ENCODE measurements at places on chromosomes 3 and 15.

DNA sequence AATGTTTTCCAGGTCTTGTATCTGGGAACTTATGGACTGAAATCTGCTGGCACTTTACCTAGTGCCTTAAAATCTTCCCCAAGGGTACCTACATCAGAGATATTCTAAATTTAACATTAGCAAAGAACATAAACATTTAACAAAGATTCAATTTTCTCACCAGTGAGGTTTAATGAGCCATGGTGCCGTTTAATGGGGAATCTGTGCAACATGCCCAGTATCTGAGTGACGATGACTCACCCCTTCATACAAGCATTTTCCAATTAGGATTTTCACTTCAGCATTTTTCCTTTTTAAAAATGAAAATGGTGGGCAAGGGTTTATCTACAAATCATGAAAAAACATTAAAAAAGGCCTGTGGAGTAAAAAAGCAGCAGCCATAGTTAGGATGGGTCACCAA lies 189.4 kb downstream of the SLC9A9 start:
- no peak for DNase-seq

GRCh38 chr15:25090073-25090733 lies 135.4 kb downstream of the SNRPN start:
- DNase-seq: no peak

DNA sequence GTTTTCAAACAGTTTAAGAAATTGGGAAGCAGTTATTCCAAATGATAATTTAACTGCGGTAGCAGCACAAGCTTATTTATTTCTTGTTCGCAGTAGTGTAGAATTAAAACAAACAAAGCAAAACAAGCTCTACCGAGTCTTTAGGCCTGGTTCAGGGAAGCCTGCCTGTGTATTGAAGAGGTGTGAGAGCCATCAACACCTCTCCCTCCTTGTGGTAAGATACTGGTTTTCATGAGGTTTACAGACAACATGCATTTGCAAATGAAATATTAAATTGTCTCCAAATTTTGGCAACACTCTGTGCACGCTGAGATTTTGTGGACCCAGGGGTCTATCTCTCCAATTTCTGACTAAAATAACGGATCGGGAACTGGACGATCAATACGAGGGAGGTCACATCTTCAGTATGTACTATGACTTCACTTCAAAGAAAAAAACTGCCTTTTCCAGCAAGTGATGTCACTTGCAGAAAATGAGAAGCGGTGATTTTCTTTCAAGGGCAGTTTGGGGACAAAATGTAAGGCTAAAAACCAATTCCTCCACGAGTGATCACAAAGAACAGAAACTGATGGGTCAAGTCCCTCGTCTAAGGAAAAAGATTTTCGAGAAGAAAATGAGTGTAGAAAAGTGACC lies 721 bp downstream of the ATR start:
- no peak for DNase-seq

DNA sequence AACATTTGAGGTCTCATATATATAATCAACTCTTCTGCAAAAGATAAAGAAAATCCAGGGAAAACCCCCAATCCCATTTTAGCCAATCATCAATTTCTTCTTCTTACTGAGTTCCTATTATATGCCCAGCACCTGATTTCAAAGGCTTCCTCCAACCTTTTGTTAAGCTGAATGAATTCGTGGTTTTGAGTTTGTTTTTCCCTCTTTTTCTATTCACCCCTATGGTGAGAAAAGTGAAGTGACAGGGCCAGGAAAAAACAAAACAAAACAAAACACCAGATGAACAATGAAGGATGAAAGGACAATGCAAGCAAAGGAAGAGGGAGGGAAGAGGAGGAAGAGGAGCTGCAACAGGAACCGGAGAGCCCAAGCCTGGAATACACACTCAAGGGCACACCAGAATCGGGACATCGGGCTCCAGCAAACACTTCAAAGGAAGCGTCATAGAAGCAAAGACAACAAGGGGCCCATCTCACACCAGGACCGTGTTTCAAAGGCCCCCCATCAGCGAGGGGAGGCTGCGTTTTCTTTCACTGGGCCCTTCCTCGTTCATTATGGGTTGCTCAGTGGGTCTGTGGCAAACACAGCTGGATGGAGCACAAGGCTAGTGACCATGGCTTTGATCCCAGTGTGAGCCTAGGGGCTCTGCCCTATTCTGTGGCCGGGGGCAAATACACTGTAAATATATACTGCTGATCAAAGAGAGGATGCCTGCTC lies 50.2 kb downstream of the VGLL4 start:
- no peak for DNase-seq

GRCh38 chr15:99906793-99907192 lies 173.6 kb upstream of the LYSMD4 start:
- DNase-seq: no peak

GRCh38 chr3:97177242-97177641 lies 362.8 kb downstream of the EPHA6 start:
- DNase-seq: no peak

- no peak for DNase-seq
Observed at GRCh38 chr3:121658716-121659435, 1.8 kb downstream of the HCLS1 start.

GRCh38 chr3:160286231-160286630 lies 61.0 kb downstream of the C3orf80 start:
- no peak for DNase-seq

- no peak for DNase-seq
Observed at GRCh38 chr15:72935521-72935920, 116.7 kb upstream of the NEO1 start.

- no peak for DNase-seq
Observed at GRCh38 chr15:68205954-68206539, 915 bp upstream of the CALML4 start.
